ENCODE measurements at places on chromosomes 5 and 9.

DNA sequence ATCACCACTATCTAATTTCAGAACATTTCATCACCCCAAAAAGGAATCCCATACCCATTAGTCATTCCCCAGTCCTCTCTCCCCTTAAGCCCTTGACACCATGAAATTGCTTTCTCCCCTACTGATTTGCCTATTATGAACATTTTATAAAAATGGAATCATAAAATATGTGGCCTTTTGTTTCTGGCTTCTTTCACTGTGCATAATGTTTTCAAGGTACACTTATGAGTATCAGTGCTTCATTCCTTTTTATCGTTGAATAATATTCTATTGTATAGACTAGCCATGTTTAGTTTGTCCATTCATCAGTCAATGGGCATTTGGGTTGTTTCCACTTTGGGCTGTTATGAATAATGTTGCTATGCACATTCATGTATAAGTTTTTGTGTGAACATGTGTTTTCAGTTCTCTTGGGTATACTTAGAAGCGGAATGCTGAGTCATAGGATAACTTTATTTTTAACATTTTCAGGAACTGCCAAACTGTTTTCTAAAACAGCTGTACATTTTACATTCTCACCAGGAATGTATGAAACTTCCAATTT, 40.4 kb upstream of the FGF1 start:
- no peak for DNase-seq

GRCh38 chr5:174649391-174649790, 75.0 kb upstream of the MSX2 start:
- no peak for DNase-seq

DNA sequence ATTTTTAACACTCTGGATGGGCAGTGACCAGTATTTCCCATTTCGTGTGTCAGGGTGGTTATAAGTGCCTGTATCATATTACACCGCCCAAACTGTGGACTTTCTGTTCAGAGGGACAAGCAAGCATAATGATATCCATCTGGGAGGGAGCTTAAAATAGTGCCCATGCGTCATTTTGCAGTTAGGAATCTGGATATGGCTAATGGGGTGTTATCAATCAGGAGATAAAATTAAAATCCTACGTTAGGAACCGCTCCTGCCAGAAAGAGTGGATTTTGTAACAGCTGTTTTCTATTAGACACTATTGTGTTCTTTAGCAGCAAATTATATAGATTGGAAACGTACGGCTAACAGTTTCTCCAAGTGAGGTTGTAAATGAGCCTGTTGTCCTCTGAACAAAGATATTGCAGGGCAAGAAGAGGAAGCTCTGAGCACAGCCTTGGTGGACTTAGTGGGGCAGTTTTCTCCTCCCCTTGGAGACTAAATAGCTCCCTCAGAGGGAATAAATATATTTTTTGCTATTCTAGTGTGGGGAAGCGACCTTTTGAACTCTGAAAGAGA, 160.4 kb downstream of the SPATA31D1 start:
- DNase-seq = no peak

- DNase-seq = no peak
Observed at GRCh38 chr5:137708062-137708461, 27.8 kb downstream of the KLHL3 start.

DNA sequence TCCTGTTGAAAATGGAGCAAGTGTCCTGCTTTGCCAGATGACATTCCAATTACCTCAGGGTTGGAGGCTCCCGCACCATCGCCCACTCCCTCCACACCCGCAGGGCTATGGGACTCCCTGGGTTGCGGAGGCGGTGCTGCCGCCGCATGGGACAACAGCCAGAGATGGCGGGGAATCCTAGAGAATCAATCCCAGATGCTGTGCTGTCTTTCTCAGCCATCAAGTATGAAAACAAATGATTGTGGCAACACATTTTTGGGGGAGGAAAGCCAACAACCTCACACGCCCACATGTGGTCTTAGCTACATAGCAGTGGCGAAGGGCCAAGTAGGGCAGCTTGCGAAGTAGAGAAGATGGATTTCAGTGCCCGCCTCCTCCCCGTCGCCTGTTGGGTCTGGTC, 46.7 kb downstream of the IL31RA start:
- peak; percentile 43 for DNase-seq

- DNase-seq = no peak
Observed at GRCh38 chr5:33212900-33213299, 227.9 kb upstream of the TARS1 start.

DNA sequence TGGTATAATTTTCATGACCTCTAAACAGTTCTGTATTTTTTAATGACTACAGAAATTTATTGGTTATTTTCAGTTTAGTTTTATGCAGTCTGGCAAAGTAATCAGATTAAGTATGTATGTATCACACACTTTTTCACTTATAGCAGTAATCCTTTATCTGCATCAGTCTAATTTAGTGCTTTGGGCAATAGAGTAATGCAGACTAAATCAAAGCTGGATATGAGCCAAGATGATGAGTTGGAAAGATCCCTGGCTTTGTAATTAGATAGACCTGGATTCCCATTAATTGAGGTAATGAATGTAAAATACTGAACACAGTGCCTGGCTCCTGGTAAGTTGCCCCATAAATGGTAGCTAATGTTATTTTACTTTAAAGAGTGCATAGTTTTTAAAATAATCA, 215.4 kb upstream of the TLX3 start:
- DNase-seq = no peak

GRCh38 chr5:90967851-90968250, 409.3 kb downstream of the ADGRV1 start:
- no peak for DNase-seq

DNA sequence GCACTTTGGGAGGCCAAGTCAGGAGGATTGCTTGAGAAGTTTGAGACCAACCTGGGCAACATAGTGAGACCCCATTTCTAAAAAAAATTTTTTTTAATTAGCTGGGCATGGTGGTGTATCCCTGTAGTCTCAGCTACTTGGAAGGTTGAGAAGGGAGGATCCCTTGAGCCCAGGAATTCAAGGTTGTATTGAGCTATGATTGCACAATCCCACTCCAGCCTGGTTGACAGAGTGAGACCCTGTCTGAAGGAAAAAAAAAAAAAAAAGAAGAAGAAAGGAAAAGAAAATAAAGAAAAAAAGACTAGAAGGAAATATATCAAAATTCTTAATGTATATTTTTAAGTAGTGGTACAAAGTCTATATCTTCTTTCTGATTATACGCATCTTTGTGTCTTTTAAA, 28.8 kb upstream of the PCDHB1 start:
- no peak for DNase-seq

- DNase-seq = no peak
Observed at GRCh38 chr9:7324152-7324598, 475.4 kb downstream of the DMAC1 start.

DNA sequence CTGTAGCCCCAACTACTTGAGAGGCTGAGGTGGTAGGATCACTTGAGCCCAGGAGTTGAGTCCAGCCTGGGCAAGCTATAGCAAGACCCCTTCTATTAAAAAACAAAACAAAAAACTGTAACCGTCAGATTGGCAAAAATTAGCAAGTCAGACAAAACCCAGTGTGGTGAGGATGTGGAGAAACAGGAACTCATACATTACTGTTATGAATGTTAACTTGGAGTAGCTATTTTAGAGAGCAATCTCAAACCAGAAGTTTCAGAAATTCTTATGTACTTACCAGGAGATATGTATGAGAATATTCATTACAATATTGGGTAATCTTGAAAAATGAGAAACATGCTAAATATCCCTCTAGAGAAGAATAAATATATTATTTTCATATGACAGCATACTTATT, 120.3 kb downstream of the INVS start:
- DNase-seq = no peak

GRCh38 chr5:158389786-158390185, 530.8 kb upstream of the CLINT1 start:
- no peak for DNase-seq

DNA sequence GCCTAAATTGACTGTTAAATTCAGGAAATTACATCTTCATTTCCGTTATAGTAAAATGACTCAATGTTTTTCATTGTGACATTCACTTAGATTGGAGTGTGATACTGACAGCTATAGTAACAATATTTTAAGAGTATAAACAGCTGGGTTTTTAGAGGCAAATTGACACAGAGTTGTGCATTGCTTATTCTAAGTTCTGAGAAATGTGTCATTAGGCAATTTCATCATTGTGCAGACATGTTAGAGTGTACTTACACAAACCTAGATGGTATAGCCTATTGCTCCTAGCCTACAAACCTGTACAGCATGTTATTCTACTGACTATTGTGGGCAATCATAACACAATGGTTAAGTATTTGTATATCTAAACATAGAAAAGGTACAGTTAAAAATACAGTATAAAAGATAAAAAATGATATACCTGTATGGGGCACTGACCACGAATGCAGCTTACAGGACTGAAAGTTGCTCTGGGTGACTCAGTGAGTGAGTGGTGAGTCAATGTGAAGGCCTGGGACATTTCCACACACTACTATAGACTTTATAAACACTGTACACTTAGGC, 132.7 kb downstream of the PDE4D start:
- no peak for DNase-seq

- DNase-seq = no peak
Observed at GRCh38 chr5:157029457-157029856, 29.5 kb downstream of the HAVCR1 start.

GRCh38 chr9:136687721-136688223, 515 bp upstream of the AGPAT2 start:
- DNase-seq = no peak

GRCh38 chr5:83528439-83528769, 56.9 kb downstream of the VCAN start:
- DNase-seq = no peak

DNA sequence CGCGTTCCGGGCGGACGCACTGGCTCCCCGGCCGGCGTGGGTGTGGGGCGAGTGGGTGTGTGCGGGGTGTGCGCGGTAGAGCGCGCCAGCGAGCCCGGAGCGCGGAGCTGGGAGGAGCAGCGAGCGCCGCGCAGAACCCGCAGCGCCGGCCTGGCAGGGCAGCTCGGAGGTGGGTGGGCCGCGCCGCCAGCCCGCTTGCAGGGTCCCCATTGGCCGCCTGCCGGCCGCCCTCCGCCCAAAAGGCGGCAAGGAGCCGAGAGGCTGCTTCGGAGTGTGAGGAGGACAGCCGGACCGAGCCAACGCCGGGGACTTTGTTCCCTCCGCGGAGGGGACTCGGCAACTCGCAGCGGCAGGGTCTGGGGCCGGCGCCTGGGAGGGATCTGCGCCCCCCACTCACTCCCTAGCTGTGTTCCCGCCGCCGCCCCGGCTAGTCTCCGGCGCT, at the start of gene DAPK1:
Gene DAPK1, plus strand, starts transcription at position 264 of the 442 bp plus-strand sequence. CDS start 1,211 bp downstream, outside the sequence.
- DNase-seq = no peak

- no peak for DNase-seq
Observed at GRCh38 chr5:168563959-168564358, 15.2 kb downstream of the PANK3 start.

GRCh38 chr5:54704825-54705224, 187.3 kb downstream of the SNX18 start:
- DNase-seq = no peak

DNA sequence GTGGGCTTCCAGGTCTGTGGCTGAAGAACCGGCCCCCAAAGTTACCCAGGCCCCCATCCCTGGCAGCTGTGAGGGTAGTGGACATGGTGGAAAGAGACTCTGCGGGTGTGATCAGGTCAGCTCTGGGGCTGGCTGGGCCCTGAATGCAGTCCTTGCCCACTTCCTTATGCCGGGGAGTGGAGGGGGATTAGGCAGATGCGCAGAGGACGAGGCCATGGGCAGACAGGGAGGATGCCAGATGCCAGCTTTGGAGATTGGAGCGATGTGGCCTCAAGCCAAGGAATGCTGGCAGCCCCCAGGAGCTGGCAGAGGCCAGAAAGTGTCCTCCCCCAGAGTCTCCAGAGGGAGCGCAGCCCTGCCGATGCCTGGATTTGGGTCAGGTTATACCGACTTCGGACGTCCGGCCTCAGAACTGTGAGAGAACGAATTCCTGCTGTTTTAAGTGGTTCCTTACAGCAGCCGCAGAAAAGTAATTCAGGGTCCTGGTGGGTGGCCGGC, 69.8 kb downstream of the ADAMTS2 start:
- no peak for DNase-seq

DNA sequence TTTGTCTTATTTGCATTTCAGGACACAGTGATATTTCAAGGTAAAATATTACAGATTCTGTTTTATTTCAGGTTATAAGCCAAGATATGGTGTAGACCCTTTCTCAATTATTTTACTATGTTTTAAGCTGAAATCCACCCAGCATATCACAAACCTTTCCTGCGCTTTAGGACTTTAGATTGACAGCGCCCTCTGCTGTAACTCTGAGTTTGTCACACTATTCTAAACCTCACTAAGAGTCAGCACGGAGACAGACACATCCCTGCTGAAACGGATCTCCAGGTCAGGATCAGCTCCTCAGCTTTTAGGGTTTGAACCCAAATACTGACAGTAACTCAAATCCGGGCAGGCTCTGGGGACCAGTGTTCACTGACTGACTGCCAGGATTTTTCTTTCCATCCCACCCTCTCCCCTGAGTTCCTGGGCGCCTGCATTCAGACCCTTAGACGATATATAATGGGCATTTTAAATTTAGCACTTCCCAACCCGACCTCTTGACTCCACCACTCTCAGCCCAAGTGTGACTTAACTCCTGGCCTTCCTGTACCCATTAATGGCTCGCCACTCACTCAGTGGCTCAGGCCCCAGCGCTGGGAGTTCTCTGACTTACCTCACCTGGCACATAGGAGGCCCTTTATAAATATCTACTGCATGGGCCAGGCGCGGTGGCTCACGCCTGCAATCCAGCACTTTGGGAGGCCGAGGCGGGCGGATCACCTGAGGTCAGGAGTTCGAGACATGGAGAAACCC, 33.5 kb downstream of the TLX3 start:
- peak; percentile 25 for DNase-seq

GRCh38 chr9:84781458-84781857, 111.9 kb downstream of the NTRK2 start:
- peak; percentile 13 for DNase-seq

GRCh38 chr5:81856948-81857928, 106.3 kb upstream of the SSBP2 start:
- DNase-seq = no peak

Measured in activated naive CD4-positive, alpha-beta T cell treated with Interleukin-2 at 50 U/mL for 16 hours (primary cell).